ENCODE measurements at places on chromosomes 2 and 18.

DNA sequence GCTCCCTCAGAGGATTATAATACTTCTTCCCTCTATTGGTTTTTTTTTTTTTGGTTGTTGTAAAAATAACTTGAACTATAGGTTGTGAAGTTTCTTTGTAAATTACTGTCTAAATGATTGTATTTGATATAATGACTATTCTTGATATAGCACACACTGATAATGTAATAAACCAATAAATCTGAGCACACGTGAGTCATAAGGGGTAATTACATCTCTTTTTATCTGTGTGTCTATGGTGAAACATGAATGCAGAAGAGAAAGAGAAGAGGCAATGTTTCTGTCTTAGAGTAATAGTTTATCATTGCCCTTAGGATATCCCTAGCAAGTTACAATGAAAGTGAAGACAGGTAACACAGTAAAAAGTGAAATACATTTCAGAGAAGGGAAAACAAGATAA is 64.1 kb upstream of the RAPGEF4 start:
- no peak for DNase-seq

DNA sequence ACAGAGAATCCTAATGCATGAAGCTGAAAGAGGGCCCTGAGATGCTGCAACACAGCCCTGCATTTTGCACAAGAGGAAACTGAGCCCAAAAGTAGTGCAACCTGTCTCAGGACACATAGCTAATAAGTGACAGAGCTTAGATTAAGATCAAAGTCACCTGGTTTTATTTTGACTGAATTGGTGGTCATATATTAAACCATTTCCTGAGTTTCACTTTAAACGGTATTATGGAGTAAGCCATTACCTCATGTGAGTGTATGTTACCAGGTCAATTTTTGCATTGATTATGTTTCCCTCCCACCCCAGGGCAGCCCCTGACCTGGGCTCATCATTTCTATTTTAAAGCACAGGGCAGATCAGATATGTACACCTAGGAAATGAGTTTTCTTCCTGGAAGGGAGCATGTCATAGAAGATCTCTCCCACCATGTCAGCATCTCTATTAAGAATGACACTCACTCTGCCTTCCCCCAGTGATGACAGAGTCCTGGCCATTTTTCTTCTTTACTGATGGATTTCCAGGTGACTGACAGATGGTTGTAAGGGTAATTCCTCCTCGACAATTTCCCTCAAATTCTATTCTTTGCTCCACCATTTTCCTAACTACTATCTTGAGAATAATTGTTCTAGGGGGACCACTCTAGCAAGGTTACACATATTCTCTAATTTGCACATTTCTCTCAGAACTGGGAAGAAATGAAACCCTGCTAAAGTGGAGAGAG is 441.3 kb upstream of the SLC14A2 start:
- DNase-seq: no peak

DNA sequence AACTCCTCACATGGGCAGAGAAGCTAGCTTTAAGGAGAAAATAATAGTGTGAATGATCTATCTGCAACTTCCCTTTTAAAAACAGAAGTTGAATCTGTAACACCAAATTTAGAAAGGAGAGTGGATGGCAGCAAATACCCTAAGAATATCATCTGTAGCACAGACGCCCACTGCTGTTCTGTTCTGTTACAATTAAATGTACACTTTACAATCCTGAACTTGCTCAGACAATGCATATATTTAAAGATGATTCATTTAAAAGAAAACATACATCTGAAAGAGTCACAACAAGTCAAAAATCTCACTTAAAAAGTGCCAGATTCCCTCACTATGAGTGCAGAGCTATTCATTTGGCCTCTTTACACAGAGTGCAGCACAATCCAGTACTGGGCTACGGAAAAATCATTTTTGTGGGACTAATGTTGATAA is 8.0 kb upstream of the SERTAD2 start:
- no peak for DNase-seq

DNA sequence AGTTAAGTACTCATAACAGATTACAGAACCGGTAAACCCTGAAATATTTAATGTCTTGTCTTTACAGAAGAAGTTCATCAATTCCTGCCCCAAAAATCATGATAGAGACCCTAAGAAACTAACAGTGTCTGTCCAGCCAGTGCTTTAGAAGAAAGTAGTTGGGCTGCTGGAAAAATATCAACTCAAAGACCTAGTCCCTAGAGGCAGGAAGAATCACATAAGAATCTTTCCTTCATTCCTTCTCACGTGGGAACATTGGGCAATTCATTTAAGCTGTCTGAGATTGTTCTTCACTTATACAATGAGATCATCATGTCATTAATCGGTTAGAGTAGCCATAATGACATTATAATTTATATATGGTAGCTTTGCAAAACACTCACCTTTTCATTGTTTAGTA is 156.4 kb downstream of the CCBE1 start:
- DNase-seq: peak; percentile 44

DNA sequence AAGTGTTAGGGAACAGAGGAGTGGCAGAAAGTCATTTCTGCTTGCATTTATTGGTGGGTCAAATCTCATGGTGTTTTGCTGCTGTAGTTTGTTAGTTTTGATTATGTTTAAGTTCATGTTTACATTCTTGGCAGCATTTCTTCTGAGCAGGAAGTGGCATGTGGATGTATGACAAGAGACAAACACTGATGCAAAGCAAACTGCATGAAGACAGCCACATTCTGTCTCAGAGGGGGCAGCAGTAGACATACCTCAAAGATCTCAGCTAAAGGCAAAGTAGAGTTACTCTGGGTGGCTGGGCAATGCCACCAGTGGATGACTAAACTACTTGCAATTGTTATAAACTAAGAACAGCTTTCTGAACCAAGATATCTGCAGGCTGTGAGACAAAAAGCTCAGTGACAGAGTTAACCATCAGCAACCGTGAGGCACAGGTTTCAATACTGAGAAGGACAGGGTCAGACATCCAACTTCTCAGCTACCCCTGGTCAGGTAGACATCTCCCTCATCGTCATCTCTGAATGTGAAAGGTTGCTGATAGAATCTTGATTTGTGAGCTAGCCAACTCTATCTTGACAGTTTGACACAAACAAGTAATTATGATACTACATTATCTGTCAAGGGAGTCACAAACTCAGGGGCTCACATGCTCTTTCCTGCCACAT is 16.4 kb downstream of the GALNT3 start:
- DNase-seq: no peak

- peak; percentile 31 for DNase-seq
Measured at GRCh38 chr18:7577706-7578105, 10.6 kb downstream of the PTPRM start.

DNA sequence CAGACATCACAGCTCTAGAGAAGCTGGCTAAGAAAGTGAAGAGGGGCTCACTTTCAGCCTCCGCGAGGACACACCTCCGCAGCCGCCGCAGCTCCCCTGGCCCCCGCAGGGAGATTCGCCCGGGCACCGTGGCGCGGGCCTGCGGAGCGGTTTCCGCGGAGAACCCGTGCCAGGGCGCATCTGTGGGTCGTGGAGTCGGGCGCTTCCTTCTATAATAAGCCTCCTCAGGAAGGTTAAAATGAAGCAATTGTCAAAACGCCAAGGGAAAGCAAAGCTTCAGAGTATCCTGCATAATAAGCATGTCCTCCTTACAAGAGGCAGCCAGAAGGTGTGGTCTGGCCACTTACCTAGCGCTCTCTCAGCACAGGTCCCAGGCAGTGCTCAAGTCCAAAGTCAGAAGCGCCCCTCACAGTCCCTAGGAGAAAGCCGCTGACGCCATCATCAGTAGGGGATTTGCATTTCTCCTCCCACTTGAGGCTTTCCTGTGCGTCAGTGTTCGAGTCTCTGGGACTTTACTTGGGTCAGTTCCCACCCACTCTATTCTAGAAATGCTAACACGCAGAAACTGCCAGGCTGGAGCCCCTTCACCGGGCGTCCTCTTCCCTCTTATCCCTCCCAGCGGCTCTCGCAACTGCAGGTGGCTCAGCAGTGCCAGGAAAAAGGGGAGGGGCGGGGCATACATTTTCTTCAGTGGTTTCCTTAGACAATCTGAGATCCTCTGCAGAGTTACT is at the start of gene STAT4:
Gene STAT4 (minus strand): TSS at position 395 of the 731 bp plus-strand sequence. CDS start 2,791 bp downstream, outside the sequence.
- peak; percentile 29 for DNase-seq

GRCh38 chr2:42652086-42652485 is 83.7 kb downstream of the MTA3 start:
- DNase-seq: no peak

- peak; percentile 97 for DNase-seq
Measured at GRCh38 chr2:7010391-7011054, 93.3 kb downstream of the RNF144A start.

GRCh38 chr18:36582988-36583745 is 245.6 kb downstream of the TPGS2 start:
- DNase-seq: no peak

DNA sequence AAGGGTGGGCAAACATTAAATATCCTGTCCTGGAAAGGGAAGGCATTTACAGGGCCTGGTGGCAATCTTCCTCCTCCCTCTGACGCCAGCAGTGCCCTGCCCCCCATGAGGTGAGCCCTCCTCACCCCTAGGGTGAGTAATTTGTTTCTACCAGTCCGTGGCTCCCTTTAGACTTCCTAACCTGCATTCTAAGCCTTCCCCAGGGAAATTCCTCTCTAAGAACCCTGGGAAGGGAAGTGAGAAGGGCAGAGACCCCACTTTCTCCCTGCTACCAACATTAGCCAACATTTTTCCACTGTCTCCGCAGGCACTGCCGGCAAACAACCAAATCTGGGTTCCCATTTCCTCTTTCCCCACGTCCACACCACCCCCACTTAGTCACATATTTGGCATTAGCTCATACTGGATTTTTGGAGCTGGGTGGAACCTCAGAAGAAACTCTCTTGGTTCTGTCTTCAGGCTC is 69.3 kb downstream of the NRP2 start:
- peak; percentile 42 for DNase-seq

DNA sequence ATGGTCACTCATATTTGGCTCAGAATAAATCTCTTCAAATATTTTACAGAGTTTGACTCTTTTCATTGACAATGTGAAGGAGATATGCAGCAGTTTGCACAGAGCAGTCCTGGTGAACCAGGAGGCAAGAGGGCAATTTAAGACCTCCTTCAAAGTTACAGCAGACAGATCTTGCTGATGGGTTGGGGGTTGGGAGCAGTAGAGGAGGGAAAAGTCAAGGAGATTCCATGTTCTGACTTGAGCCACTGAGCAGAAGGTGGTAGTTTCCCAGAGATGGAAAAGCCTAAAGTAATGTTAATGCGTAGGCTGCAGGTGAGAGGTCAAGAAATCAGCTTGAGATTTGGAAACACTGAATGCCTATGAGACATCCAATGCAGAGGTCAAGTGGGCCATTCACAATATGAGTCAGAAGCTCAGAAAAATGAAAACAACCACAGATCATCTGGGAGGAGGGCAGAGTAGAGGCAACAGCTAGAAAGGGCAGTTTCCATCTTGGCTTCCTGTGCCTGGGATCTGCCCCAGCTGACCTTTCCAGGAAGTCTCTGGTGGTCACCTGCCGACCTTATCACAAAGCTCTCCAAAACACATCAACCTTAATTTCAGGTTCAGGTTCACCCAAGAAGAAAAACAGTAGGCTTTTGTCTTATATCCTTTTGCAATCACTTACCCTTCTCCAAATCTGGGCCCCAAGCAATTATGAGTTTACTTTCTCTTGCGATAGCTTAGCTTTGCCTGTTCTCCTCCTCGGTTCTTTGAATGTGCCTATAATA is 197.5 kb upstream of the ARL4C start:
- DNase-seq: peak; percentile 94

- DNase-seq: no peak
Measured at GRCh38 chr2:165402162-165402561, 67.3 kb upstream of the CSRNP3 start.

DNA sequence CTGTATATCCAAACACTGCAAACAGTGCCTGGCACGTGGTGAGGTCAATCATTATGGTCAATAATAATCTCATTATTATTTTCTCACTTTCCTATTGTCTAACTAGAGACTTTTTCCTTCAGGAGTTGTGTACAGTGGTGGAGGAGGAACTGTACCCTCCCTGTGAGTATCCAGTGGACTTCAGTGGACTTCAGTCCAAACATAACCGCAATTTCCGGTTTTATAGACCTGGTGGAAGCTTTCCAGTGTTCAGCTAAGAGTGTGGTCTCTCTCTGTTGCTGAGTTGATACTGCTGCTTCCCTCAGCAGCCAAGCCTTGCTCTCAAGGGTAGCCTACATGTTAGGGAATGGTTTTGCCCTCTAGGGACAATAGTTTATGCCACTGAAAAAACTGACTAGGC is 447.1 kb downstream of the TMEM182 start:
- DNase-seq: no peak

- no peak for DNase-seq
Measured at GRCh38 chr18:26868968-26869586, 3.6 kb upstream of the AQP4 start.

- DNase-seq: no peak
Measured at GRCh38 chr18:61771861-61772260, 120.9 kb downstream of the RNF152 start.

GRCh38 chr2:28618221-28619141 is 122.6 kb downstream of the PLB1 start:
- DNase-seq: no peak

- peak; percentile 95 for DNase-seq
Measured at GRCh38 chr18:59744271-59744721, 47.1 kb upstream of the CCBE1 start.

DNA sequence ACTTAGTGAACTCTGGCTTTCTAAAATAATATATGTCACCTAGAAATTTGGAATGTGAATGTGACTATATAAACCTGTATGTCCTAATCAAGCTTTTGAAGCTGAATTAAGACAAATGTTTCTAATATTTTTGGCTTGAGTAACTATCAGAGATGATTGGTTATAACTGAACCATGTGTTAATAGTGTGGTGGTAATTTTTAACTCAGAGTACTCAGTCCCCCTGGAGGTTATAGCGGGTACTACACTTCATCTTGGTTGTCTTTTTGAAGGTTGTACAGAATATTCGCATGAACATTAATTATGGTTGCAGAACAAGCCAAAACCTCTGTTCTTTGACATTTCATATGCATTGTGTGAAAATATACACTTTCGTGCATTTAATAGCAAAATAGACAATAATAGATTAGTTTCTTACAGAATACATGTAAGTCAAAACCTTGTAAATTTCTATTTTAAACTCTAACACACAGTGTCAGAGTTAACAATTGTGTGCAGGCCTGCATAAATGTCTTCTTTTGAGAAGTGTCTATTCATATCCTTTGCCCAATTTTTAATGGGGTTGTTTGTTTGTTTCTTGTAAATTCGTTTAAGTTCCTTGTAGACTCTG is 86.0 kb downstream of the OSBPL6 start:
- DNase-seq: peak; percentile 75

- DNase-seq: peak; percentile 16
Measured at GRCh38 chr2:172038604-172039003, 38.9 kb downstream of the METAP1D start.

DNA sequence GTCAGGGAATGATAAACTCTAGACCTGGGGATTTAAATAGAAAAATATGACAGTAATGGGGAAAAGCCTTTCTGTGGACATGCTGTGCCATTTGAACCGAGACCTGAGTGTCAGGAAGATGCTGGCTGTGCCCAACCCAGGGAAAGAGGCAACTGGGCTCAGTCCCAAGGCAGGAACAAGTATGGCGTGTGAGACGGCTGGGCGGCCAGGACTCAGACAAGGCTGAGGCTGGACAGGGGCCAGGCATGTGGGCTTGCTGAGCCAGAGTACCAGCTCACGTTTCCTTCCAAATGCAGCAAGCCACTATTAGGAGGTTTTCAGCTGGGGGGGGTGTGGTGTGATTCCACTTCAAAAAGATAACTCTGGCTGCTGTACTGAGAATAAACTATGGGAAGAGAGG is 92.4 kb downstream of the INPP5D start:
- no peak for DNase-seq

- no peak for DNase-seq
Measured at GRCh38 chr2:197869041-197869440, 64.6 kb downstream of the PLCL1 start.

- DNase-seq: peak; percentile 67
Measured at GRCh38 chr2:205760157-205760556, 77.9 kb downstream of the NRP2 start.

- no peak for DNase-seq
Measured at GRCh38 chr18:4040391-4041092, 414.6 kb downstream of the DLGAP1 start.

All from amniotic epithelial cell (primary cell).